ENCODE measurements at places on chromosomes 5 and 9.

GRCh38 chr9:137666955-137667670, 48.3 kb downstream of the EHMT1 start:
- peak; percentile 80 for DNase-seq

GRCh38 chr9:100397529-100398266, 29.2 kb upstream of the MSANTD3 start:
- DNase-seq, result no peak

DNA sequence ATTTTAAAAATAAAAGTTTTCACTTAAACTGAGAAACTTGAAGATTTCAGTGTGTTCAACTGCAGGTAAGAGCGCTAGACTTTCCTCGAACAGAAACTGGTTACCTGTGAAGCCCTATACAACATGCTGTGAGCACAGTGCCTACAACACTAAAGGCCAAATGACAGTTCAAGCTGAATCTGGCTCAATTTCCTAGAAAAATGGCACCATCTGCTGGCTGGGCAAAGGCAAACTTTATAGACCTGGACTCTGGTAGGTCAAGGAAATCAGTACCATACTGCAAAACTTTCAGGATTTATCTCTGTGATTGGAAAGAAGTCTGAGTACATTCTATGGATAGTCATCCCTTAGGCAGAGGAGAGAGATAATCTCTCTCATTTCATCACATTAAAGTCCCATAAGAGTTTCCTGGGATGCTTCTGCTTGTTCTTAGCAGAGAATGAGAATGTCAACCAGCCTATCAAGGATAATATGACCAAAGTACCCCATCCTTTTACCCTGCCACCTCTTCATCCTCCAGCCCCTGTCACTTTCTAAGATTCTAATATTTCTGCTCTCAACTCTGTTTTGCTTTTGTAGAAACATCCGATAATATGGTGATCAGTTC, 31.8 kb upstream of the FOXB2 start:
- peak; percentile 67 for DNase-seq

DNA sequence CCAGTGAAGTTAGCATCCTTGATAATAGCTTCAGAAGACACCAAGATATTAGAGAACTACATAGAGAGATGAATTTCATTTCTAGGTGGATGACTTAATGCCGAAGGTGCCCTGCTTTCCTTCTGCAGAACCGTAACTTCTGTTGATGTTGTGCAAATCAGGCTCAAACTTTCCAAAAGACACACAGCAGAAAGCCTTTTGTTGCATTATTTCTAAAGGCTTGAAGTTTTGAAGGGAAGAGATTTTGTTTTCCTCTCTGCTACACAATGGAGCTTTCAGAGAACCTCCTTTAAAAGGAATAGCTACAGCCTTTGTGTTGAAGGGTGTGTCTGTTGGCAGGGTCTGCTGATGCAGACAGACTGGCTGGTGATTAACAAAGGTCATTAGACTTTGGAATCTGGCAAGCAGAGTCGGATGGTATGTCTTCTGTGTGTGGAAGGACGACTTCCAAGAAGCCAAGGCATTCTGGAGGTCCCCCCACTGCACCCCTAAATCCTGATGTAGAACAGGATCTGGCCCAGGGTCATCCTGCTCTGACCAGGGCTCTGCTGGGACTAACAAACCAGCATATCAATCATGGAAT, 57.8 kb downstream of the ZNF462 start:
- no peak for DNase-seq

DNA sequence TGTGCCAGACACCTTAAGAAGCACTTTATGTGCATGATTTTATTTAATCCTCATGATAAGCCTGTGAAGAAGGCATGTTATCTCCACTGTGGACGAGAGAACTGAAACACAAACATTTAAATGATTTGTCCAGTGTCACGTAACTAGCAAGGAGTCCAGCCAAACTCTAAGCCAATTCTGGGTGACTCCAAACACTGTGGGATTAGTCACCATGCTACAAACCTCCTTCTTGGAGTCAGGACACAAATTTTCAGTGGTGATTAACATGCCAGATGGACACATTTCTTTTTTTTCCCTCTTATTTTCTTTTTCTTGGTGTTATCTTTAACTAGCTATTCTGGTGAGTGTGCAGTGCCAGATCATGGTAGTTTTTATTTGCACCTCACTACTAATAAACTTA, 316.8 kb downstream of the NDUFS4 start:
- DNase-seq, result no peak
